ENCODE measurements at places on chromosomes 2 and 18.

- DNase-seq, result no peak
Observed at GRCh38 chr18:59419386-59419785, 60.3 kb upstream of the LMAN1 start.

DNA sequence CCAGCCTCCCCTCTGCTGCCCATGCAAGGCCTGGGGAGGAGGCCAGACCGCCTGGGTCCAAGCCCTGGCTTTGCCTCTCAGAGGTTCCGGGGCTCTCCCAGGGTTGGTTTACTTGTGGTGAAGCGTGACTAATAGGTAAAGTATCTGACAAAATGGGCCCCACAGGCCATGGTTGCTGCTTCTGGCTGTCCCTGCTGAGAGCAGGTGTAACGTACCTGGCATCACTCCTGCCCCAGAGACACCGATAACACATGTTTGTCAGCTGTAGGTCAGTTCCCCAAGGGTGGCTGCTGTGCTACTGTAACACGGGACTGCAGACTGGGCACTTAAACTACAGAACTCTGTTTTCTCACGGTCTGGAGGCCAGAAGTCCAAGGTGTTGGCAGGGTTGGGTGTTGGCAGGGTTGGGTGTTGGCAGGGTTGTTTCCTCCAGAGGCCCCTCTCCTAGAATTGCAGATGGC, 34.1 kb downstream of the ODC1 start:
- no peak for DNase-seq

GRCh38 chr2:209960676-209961630, 41.5 kb upstream of the RPE start:
- no peak for DNase-seq

DNA sequence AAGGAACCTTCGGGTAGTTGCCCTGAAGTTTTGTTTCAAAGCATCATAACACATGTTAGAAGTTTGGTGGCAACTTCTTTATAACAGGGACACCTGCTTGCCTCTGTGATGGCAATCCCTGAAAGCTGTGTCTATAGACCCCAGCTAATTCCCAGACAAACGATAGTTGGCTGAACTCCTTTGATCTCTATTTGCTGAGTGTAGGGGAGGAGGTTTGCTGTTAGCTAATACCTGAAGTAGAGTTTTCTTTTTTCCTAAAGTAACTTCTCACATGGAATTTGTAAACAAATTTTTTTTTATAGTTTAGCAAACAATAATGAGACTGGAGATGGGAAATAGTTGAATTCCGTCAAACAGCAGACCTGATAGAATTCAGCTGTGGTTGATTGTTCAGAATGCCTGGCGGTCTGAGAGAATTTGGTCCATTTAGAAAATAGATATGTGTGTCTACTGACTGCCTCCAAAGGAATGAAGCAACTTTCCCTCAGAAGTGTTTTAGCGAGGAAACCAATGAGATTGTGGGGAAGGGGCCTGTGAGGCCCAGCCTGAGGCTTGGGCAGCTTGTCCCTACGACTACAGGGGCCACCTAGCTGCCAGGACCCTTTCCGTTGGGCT, 123.5 kb upstream of the EPAS1 start:
- no peak for DNase-seq

DNA sequence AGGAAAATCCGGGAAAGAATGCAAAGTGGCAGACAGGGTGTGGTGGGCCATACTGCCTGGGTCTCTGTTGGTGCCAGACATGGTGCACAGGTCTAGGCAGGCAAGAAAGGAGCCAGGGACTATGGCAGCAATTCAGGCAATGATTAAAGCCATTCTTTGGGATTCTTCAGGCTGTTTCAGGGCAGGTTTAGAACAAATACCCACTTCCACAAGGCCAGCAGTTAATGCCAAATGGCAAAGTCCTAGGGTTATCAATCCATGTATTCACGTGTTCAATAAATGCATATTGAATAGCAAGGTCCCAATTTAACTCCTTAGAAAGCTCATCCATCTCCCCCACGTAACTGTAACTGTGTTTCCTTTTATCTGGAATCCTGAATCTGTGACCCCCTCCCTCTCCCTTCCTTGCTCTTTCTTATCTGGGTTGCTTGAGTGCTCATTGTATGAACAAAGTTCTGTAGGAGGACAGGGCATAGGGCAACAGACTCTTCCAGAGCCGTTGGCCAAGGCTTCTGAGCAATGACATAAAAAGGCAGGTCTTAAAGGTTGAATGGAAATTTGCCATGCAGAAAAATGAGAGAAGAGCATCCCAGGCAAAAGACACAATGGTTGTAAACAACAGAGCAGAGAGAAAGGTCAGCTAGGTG, 146.8 kb upstream of the KLHL29 start:
- DNase-seq, result no peak

DNA sequence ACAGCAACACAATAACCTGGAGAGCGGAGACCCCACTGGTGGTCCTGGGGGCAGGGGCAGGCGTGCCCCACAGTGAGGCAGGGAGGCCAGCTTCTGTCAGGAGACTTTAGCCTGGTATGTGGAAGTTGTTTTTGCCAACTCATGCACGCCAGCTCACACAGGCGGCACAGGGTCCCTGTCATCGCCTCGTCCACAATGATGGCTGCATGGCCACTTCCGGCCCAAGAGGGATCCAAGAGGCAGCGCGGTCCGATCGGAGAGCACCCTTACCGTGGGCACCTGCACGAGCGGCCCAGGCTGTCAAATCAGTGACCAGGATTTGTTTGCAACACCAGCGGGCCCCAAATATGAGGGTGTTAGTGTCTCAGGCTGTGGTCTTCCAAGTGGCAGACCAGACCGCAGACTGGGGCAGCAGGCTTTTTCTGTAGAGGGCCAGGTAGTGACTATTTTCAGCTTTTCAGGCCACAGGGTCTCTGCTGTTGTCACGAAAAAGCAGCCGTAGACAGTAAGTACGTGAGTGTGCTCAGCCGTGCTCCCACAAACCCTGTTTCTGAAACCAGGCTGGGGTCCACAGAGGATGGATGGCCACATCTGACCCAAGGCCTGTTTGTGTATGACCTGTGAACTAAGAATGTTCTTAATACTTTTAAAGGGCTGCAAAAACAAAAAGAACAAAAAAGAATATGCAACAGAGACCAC, 21.2 kb downstream of the SNED1 start:
- DNase-seq, result no peak

- DNase-seq, result no peak
Observed at GRCh38 chr18:2336690-2337392, 234.5 kb downstream of the METTL4 start.

- no peak for DNase-seq
Observed at GRCh38 chr2:212517693-212518092, 20.9 kb downstream of the ERBB4 start.

DNA sequence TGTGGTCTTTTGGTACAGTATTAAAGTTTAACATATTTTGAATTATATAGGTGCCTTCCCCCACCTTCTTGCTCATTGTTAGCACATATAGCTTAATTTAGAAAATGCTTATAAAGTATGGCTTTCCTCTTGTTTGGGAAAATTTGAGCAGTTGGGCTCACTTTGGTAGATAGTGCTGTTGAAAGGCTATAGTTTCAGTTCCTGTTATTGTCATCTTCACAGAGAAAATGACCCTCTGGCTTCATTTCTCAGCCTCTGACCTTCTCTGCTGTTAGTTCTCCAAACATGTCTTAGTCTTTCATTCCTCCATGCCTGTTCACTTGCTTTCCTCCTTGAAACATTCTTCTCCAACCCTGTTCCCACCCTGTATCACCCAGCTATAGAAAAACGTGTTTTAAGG, 200.6 kb downstream of the WDR7 start:
- no peak for DNase-seq

GRCh38 chr2:204613635-204614034, 68.4 kb downstream of the PARD3B start:
- DNase-seq, result no peak

GRCh38 chr18:44602380-44602779, 78.3 kb upstream of the SETBP1 start:
- DNase-seq, result no peak

DNA sequence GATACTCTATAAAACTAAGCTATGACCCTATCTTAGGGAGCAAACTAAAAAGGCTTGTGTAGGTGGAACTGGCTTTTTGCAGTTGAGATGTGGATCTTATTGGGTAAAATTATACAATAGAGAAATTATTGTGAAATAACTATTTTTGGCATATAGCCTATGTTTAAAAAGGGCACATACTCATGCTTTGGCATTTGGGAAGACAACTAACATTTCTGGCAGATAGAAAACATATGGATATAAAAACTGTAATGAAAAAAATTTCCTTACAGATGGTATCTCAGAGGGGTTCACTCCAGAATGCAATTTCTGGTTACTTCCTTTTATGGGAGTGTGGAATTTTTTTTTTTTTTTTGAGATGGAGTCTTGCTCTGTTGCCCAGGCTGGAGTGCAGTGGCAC, 120.1 kb upstream of the CCDC195 start:
- DNase-seq, result no peak

DNA sequence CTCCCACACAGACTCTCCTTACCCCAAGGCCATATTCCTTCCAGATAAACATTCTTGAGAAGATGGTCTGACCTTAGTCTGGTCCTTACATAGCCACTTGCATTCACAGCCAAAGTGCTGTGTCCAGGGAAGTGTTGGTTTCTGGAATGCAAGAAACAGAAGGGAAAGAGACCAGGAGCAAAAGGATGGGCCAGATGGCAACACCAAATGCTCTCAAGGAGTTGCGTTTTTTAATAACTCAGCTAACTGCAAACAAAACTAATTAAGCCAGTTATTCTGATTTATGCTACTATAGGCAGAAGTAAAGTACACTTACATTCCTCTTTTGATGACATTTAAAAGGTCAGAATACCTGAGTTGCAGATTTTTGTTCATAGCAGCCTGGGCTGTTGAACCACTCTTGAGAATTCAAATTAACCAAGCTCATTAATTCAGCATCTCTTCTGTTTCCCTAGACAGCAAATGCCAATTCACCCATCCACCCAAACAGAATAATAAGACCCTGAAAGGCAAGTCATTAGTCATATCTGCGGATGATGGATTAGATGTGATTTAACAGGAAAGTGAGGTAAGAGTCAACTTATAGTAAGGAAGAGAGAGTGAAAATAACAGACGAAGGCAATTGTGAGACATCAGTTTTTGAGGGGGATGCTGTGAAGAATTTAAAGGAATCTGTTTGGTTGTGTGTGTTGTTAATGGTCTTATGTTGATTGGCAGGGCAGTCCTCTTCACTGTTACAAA, 18.8 kb downstream of the CCDC85A start:
- DNase-seq, result no peak

GRCh38 chr18:12046046-12046750, 47.4 kb upstream of the ANKRD62 start:
- no peak for DNase-seq

GRCh38 chr2:198928026-198928425, 529.7 kb downstream of the SATB2 start:
- DNase-seq, result no peak

DNA sequence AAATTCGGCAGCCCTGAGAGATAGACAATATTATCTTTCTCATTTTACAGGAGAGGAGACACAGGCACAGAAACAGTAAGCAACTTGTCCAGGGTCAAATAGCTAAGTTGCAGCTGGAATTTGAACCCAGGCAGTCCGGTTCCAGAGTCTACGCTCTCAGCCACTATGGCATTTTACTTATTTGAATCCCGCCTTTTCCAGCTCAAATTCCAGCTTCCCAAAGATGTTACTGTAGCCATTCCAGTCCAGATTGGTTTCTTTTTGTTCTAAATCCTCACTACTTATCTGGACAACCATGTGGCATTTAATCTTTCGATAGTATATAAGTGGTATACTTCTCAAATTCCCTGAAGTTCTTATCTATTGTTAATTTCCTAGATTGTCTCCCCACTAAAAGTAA, 125.7 kb downstream of the NBAS start:
- no peak for DNase-seq

DNA sequence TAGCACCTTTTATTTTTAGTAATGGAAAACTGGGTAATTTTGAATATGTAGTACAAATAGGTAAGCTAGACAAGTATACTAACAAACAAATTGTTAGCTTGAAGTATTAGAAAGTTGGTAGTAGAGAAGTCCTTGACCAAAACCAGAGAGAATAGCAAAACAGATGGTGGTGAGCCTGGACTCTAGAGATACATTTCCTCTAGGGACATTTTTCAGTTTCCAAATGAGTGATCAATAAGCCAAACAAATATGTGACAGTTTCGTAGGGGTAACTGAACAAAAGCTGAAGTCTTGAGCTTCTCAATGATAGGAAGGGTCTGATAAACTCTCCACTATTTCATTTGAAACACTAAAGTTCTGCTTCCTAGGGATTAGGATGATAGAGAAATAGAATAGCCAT, 692.0 kb upstream of the FAM98A start:
- no peak for DNase-seq

DNA sequence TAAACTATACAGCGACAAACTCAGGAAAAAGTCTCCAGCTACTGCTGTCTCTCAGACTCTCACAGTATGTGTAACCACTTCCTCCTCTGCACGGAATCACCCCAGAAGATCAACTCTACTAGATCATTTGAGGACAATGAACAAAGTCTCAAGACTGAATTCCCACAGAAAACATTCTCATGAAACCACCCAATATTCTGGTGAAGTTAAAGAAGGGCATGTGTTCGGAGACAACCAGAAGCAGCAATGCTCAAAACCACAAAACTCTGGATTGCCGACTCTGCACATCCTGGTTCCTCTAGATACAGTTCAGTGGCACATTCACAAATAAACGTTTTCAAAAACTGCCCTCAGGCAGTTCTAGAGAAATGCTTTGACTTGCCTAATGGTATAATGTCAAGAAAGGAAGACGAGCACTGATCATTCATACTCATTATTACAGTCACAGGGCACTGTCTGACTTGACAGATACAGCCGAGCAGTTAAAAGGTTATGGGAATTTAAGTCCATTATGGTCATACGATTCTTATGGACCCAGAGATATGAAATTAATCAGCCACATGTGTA, 91.9 kb upstream of the STK17B start:
- no peak for DNase-seq

DNA sequence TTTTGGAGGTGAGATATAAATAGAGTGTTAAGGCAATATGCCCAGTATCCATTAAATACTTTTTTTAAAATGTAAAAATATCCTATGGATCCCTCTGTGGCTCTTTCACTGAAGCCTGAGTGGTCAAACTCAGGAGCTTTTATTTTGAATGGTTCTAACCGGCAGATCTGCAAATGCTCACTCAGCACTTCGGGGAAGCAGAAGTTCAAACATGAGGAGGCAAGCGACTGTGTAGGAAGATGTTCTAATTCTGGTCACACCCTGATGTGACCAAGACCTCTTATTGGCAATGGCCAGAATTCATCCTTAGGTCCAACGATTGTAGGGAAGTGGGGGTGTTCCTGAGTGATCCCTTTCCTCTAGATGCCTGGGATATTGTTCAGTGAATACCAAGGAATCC, 168.8 kb downstream of the CDCA7 start:
- no peak for DNase-seq

- DNase-seq, result no peak
Observed at GRCh38 chr2:188278388-188279092, 13.1 kb upstream of the GULP1 start.

Measured in activated CD8-positive, alpha-beta memory T cell treated with anti-CD3 and anti-CD28 coated beads for 1 hour (primary cell).